Fibroblast of skin of left biceps (primary cell): ENCODE measurements at places on chromosomes 5 and 9.

DNA sequence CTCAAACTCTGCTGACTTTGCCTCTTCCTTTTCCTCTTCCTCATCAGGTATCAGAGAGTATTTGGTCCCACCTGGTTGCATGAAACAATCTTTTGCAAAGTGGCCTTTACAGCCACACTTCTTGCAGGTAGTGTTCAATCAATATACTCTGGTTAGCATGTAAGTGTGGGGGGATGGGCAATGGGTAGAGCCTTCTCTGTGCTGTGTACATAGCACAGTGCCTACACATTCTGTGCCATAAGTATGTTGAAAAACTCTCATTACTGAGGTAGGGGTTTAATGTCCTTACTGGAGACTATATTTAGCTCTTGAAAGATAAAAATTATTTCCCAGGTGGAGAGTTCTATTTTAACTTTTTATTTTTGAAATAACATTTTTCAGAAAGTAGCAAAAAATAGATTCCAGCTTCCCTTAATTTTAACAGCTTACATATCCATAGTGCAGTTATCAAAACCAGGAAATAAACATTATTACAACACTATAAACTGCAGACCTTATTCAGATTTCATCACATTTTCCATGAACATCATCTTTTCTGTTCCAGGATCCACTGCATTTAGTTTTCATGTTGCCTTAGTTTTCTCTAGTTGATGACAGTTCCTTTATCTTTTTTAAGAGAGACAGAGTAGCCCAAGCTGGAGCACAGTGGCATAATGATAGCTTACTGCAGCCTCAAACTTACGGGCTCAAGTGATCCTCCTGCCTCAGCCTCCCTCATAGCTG, 15.1 kb downstream of the TTC1 start:
- no peak for DNase-seq

DNA sequence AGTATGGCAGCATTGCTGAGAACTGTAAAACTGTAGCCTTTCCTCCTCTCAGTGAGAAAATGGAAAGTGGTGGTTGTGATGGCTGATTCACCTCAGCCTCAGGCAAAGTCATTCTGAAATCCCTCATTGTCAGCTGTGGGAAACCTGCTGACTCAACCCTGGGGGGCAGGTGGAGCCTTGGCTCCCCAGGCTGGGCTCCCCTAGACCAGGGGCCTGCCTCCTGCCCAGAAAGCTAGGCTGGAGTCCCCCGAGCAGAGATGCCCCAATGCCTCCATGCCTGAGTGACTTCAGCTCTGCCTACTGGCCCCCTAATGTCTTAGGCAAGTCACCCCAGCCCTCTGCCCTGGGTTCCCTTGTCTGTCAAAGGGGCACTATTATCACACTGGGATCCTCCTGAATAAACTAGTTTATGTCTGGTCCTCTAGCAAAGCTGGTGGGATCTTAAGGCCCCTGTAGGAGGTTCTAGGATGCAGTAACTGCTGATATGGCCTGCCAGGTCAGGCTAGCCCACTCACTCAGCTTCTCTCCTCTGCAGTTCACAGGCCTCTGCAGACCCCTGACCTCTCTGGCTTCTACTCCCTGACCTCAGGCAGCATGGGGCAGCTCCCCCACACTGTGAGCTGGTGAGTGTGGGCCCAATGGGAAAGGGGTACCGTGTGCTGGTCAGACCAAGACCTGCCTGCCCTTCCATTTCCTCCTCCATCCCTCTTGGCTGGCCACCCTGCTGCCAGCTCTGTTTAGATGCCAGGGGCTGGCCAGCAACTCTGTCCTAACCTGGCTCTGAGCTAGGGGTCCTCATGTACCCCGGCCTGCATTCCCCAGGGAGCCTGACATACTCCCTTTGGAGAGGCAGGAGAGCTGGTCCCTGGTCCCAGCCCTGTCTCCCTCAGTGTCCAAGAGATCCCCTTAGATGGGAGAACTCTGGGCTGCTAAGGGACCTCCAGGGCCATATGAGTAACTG, 24.2 kb downstream of the TCF7 start:
- DNase-seq, result no peak

DNA sequence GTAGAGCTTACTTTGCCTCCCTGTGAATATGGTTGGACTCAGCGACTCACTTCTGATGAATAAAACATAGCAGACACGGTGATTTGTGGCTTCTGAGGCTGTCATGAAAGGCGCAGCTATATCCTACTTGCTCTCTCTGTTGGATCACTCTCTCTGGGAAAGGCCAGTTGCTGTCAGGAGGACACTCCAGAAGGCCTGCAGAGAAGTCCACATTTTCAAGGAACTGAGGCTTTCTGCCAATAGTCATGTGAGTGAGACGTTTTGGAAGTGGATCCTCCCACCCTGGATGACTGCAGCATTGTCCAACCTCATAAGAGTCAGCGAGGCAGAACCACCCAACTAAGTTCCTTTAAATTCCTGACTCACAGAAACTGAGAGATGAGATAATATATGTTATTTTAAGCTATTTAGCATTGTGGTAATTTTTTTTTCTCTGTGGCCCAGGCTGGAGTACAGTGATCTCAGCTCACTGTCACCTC, 156.0 kb upstream of the MAST4 start:
- DNase-seq, result no peak

- no peak for DNase-seq
Observed at GRCh38 chr9:120438111-120438510, 141.9 kb downstream of the CDK5RAP2 start.

DNA sequence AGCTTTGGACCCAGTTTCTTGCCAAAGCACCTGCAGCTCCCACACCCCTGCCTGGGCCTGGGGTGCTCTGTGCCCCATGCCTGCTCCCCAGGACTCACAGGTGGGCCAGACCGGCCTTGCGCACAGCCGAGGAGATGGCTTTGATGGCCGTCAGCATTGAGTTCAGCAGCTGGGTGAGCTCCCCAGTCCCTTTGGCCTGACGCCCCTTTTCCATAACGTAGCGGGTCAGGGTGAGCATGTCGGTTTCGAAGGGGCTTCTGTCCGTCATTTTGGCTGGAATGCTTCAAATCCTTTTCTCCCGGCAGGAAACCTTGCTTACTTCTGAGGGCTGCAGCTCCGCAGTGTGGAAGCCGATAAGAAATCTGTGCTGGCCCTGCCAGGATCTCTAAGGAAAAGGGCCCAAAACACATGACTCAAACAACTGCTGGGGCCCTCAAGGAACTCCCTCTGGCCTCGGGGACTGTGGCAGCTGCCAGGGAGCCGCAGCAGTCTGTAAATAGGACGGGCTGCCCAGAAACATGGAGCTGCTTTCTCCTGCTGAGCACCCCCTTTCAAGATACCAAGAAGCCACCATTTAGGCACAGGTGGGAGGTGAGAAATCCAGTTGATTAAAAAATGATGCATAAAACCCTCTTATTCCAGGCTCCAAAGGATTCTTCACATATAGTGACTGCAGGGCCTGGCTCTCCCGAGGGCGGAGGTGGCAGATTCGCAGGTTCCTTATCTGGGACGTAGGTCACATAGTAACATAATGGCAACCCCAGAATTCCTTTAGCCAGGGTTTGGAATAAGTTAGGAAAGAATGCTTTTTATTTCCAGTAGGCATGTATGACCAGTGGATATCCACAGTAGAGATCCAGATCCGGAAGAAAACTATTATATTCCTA, at the start of gene FBP2:
FBP2 (minus strand) TSS at position 366 of the 887 bp plus-strand sequence; CDS start at position 268, 98 bp downstream.
- no peak for DNase-seq

GRCh38 chr5:146426853-146427618, 20.1 kb upstream of the TCERG1 start:
- peak; percentile 15 for DNase-seq

DNA sequence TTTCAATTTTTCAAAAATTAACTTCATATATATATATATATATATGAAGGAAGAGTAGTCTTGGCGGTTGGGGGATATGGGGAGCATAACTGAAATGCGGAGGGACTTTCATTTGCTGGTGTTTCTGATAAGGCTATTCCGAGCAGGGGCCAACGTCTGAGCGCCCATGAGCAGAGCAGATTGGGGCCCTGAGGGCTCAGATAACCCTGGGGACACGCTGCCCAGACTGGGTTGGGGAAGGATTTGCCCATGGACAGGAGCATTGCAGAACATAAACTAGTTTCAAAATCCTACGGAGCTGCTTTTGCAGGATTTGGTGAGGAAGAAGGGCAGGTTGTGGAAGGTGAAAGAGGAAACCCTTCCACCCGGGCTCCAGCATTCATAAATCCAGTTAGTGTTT, 240.2 kb downstream of the IRX1 start:
- no peak for DNase-seq

DNA sequence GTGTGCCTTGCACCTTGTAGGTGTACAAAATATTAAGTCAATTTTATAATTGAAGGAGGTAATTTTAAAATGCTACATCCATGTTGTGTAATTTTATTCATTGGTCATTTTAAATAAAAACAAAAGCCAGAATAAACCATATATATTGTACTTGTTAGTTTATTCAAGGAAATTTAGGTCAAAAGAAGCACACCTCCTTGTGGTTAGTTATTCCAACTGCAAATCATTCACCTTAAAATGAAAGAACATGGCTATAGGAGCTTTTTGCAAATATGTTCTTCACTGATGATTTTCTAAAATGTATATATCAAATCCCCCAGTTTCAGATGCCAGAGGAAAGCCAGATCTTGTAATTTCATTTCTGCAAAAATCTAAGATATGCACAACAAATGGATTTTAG, 5.4 kb upstream of the MOCS2 start:
- DNase-seq, result no peak

- DNase-seq, result no peak
Observed at GRCh38 chr5:173745123-173745522, 128.7 kb upstream of the BOD1 start.

GRCh38 chr5:89929834-89930233, 479.7 kb downstream of the CETN3 start:
- DNase-seq, result no peak

GRCh38 chr9:72165326-72165725, 16.1 kb downstream of the GDA start:
- DNase-seq, result no peak

DNA sequence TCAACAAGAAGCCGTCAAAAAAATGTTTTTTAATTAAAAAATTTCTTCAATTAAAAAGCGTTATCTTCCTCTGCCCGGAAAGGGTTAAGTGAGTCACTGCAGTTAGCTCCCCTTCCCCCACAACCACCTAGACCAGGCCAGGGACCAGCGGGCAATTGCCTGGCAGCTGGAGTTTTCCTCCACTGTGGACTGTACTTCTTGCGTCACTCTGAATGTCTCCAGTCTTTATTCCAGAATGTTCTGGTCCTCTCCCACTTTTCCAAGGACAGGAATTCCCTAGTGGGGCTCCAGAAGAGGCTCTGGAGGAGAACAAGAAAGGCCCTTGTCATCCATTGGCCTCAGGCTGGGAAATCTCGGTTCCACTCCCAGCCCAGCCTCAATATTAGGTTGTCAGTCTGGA, 114.0 kb downstream of the C9orf50 start:
- no peak for DNase-seq

GRCh38 chr5:140181002-140181483, 6.1 kb downstream of the CYSTM1 start:
- no peak for DNase-seq

- no peak for DNase-seq
Observed at GRCh38 chr5:91144491-91145332, 238.4 kb downstream of the ARRDC3 start.

- no peak for DNase-seq
Observed at GRCh38 chr5:174022384-174023095, 23.0 kb upstream of the NSG2 start.

- DNase-seq, result no peak
Observed at GRCh38 chr5:135891268-135891667, 4.4 kb downstream of the IL9 start.

- DNase-seq, result no peak
Observed at GRCh38 chr5:109910874-109911273, 221.1 kb downstream of the MAN2A1 start.

- DNase-seq, result no peak
Observed at GRCh38 chr9:126033956-126034355, 286.8 kb downstream of the PBX3 start.

GRCh38 chr9:133685653-133686609, 49.8 kb downstream of the DBH start:
- no peak for DNase-seq
